Endothelial cell of umbilical vein (primary cell): ENCODE measurements at places on chromosomes 3 and 15. TPM values are rescaled to one million over a fixed set of nuclear protein-coding genes. Genes with fewer than 3 reads are reported as not detected.
A peak's percentile ranks its signal among the peaks of the same experiment; 100 is the strongest.

- H3K36me3 ChIP-seq, result no peaks in the 10 kb centered on the region
- H3K27me3 ChIP-seq, result no peaks in the 10 kb centered on the region
- H3K4me3 ChIP-seq, result no peak overlapping the region
- no peaks in the 10 kb centered on the region for H3K4me1 ChIP-seq
- no peak for DNase-seq
Observed at GRCh38 chr3:182414586-182414985, 378.7 kb upstream of the ATP11B start.

GRCh38 chr3:161905520-161906132 lies 409.0 kb downstream of the OTOL1 start:
- H3K27me3 ChIP-seq, result no peaks in the 10 kb centered on the region
- H3K36me3 ChIP-seq, result no peaks in the 10 kb centered on the region
- H3K27ac ChIP-seq, result no peak overlapping the region
- no peak for DNase-seq
- no peak overlapping the region for H3K4me3 ChIP-seq

- H3K4me3 ChIP-seq, result no peak overlapping the region
- H3K36me3 ChIP-seq, result no peaks in the 10 kb centered on the region
- no peak overlapping the region for H3K27ac ChIP-seq
- no peak for DNase-seq
- peaks cover 5% of the 10 kb centered on the region for H3K4me1 ChIP-seq
Observed at GRCh38 chr3:35659768-35660167, 20.4 kb downstream of the ARPP21 start.

Gene HGD
- total RNA-seq, result 0.22 and 0.44 TPM in 2 replicates

- H3K4me1 ChIP-seq, result no peaks in the 10 kb centered on the region
- no peaks in the 10 kb centered on the region for H3K36me3 ChIP-seq
- no peak overlapping the region for H3K4me3 ChIP-seq
- H3K27ac ChIP-seq, result no peak overlapping the region
- no peaks in the 10 kb centered on the region for H3K27me3 ChIP-seq
- DNase-seq, result no peak
Observed at GRCh38 chr3:54660714-54661132, 267.1 kb downstream of the LRTM1 start.

- H3K27ac ChIP-seq, result no peak overlapping the region
- no peak for DNase-seq
- no peaks in the 10 kb centered on the region for H3K36me3 ChIP-seq
- no peaks in the 10 kb centered on the region for H3K4me1 ChIP-seq
- no peak overlapping the region for H3K4me3 ChIP-seq
Observed at GRCh38 chr3:69747511-69748258, 8.4 kb downstream of the MITF start.

- no peak overlapping the region for H3K4me3 ChIP-seq
- DNase-seq, result no peak
- H3K27me3 ChIP-seq, result no peaks in the 10 kb centered on the region
- H3K4me1 ChIP-seq, result peaks cover 6% of the 10 kb centered on the region
- no peak overlapping the region for H3K27ac ChIP-seq
Observed at GRCh38 chr3:149493315-149494021, 19.0 kb downstream of the TM4SF4 start.

DNA sequence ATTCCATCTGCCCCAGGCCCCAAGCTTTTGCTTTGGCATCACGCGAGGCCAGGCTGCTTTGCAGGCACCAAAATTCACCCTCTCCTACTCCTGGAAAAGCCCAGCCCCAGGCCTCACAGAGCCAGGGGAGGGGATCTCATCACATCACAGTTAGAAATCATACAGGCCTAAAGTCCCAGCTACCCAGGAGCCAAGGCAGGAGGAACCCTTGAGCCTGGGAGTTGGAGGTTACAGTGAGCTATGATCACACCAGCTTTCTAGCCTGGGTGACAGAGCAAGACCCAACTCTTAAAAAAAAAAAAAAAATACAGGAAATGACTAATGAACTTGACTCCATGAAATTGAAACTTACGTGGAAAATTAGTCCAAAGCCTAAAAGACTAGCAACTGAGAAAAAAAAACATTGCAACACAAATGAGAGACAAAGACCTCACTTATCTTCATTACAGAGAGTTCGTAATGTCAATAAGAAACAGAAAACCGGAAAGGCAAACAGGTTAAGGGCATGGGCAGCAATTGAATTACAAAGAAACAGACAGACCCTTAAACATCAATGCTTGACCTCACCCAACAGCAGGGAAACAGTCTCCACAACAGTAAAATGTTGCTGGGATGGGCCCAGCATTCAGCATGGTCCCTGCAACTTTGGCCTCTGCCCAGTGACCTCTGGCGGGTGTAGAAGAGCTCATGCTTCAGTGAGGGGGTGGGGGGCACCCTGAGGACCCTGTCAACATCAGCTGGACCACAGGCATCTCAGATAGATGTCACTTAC lies 151.5 kb downstream of the LRRK1 start:
- peak overlapping the region; percentile 71 for H3K27ac ChIP-seq
- H3K27me3 ChIP-seq, result no peaks in the 10 kb centered on the region
- H3K36me3 ChIP-seq, result no peaks in the 10 kb centered on the region
- peak; percentile 87 for DNase-seq

Gene CDAN1
- 23.4 and 25.9 TPM in 2 replicates for total RNA-seq

DNA sequence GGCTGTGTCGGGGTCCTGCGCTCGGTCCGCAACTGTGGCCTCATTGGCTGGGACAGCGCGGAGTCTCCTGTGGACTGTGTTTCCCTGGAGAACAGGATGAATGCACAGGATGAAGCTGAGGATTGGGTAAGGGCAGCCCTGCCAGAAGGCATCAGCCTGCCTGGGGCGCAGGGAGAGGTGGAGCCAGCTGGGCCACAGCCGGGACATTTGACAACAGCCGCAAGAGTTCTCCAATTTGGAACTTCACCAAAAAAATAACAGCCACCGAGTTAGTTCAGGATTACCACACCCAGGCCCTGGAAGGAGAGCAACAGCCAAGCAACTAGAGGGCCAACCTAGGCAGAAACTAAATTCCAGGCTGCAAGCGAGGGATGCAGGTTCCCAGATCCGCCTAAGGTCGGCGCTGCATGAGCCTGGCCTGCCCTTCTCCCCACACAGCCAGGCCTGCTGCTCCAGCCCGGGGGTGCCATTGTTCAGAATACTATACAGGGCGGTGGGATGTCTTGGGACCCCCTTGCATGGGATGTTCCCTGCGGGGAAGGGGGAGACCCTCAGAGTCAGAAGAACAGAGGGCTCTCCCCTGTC lies 229.3 kb downstream of the OCA2 start:
- H3K27ac ChIP-seq, result no peak overlapping the region
- DNase-seq, result no peak
- no peak overlapping the region for H3K4me3 ChIP-seq
- no peaks in the 10 kb centered on the region for H3K4me1 ChIP-seq

DNA sequence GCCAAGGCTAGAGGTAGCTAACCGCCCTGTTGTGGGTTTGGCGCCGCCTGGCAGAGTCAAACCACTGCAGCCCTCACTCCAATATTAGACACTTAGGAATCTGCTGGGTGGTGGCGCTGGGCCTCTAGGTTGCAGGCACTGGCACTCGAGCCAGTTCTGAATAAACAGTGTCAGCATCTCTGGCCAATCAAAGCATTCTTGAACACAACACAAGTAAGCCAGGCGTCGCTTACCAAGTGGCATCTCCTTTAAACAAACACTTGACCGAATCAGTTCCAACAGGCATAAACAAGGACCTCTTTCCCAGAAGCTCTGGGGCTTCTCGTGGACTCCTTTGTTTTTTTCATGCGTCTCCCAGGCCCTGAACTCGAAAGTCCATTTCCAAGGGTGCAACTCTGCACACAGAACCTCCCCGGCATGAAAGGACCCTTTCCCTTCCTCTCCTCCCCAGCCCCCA lies 82.3 kb downstream of the LRIG1 start:
- no peak overlapping the region for H3K27ac ChIP-seq
- peak; percentile 55 for DNase-seq
- no peaks in the 10 kb centered on the region for H3K27me3 ChIP-seq
- H3K4me3 ChIP-seq, result no peak overlapping the region

Gene GOLGA8K
- total RNA-seq, result 2.0 and 3.8 TPM in 2 replicates

DNA sequence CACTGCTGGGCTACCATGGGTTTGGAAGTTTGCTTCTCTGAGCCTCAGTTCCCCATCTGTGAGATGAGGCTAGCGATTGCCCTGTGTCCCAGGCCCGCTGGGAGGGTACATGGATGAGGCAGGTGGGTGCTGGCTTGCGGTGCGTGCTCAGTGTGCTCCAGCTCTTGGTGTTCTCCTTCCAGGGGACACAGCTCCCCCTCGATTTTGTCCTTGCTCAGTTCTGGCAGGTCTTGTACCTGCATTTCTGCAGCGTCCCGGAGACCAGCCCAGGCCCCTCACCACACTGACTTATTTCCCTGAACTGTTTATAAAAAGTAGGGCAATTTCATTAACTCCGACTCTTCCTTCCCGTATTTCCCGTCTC lies 95.4 kb downstream of the TBC1D2B start:
- H3K27me3 ChIP-seq, result peaks cover 1% of the 10 kb centered on the region
- no peak overlapping the region for H3K4me3 ChIP-seq
- H3K27ac ChIP-seq, result no peak overlapping the region
- H3K36me3 ChIP-seq, result no peaks in the 10 kb centered on the region
- DNase-seq, result no peak
- H3K4me1 ChIP-seq, result no peaks in the 10 kb centered on the region

DNA sequence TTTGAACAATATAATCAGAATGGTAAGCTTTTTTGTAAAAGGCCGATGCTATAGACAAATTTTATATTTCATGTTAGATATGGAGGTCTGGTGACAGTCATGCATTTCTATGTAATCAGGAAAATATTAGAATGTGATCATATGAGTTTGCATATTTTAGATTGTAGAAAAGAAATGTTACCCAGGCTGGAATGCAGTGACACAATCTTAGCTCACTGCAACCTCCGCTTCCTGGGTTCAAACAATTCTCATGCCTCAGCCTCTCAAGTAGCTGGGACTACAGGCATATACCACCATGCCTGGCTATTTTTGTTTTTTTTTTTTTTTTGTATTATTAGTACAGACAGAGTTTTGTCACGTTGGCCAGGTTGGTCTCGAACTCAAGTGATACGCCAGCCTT lies 152.0 kb downstream of the LMLN start:
- no peak overlapping the region for H3K4me3 ChIP-seq
- no peak for DNase-seq
- H3K27me3 ChIP-seq, result peaks cover 27% of the 10 kb centered on the region
- no peaks in the 10 kb centered on the region for H3K36me3 ChIP-seq
- H3K4me1 ChIP-seq, result no peaks in the 10 kb centered on the region

Gene LRRN1
- not detected in 2 replicates for total RNA-seq

Gene HES1
- 42.0 and 60.5 TPM in 2 replicates for total RNA-seq

DNA sequence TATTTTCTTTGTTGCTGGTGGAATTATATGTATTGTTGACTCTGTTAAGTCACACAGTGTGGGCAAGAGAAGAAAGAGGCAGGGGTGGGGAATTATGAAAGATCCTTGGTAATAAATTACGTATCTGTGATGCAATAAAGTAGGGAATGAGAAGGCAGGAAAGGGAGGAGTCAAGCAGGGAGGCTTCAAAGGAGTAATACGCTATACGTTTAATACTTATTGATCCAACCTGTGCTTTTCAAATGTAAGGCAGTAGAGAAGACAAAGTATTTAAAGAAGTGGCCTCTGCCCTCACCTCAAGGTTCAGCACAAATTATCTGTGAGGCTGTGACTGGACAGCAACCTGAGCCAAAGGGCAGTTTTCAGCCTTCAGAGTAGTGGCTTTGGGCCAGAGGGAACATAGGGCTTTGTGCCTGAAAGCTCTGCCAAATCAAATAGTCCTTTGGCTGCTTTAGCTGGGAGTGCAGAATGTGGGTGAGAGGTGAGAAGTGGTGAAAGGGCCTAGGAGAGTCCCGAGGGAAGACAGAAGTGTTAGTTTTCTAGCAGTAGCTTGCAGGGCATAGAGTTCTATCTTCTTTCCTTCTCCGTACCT lies 1.2 kb upstream of the PLIN1 start:
- H3K36me3 ChIP-seq, result no peaks in the 10 kb centered on the region
- no peak overlapping the region for H3K27ac ChIP-seq
- DNase-seq, result peak; percentile 35
- no peak overlapping the region for H3K4me3 ChIP-seq

- H3K4me3 ChIP-seq, result no peak overlapping the region
- H3K36me3 ChIP-seq, result no peaks in the 10 kb centered on the region
- no peak overlapping the region for H3K27ac ChIP-seq
- H3K4me1 ChIP-seq, result no peaks in the 10 kb centered on the region
Observed at GRCh38 chr3:109819734-109820133, 482.4 kb upstream of the DPPA4 start.

Gene ERICH6
- not detected in 2 replicates for total RNA-seq

Gene DLL4
- 55.2 and 75.8 TPM in 2 replicates for total RNA-seq

Gene ROBO1
- total RNA-seq, result 14.2 and 26.4 TPM in 2 replicates

Gene RTP4
- 0.22 TPM in 1 of 2 replicates, not detected in the other for total RNA-seq

DNA sequence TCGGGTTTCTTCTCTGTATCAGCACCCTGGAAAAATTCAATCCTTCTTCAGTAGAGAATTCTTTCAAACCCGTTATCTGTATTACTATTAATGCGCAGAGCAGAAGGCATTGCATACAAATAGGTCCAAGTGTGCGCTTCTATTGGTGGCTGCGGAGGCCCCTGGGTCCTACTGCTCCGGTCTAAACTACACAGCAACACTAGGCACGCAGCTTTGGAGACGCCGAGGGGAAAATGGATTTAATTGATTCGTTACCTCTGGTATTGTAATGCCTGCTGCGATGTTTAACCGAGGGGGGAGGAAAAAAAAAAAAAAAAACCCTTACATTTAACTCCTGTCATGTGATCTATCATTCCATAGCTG lies at the start of gene ROBO1:
Gene ROBO1, minus strand, starts transcription at position 94 of the 363 bp plus-strand sequence.
- peak within 1 kb of the TSS; percentile 58 for H3K4me3 ChIP-seq
- DNase-seq, result no peak
- H3K27me3 ChIP-seq, result no peaks in the 10 kb centered on the region
- no peak within 1 kb of the TSS for H3K27ac ChIP-seq
- no peaks in the 10 kb centered on the region for H3K36me3 ChIP-seq
- H3K4me1 ChIP-seq, result peaks cover 15% of the 10 kb centered on the region

Gene FXR1
- 183 and 186 TPM in 2 replicates for total RNA-seq

DNA sequence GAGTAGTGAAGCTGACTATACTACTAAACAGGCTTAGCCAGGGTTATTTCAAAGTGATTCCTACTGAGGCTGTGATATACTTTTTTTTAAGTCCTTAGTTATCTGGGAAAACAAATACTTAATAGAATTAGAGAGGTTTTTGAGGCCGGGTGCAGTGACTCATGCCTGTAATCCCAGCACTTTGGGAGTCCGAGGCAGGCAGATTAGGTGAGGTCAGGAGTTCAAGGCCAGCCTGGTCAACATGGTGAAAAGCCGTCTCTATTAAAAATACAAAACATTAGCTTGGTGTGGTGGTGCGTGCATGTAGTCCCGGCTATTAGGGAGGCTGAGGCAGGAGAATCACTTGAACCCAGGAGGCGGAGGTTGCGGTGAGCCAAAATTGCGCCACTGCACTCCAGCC lies 34.2 kb downstream of the PRTG start:
- H3K36me3 ChIP-seq, result no peaks in the 10 kb centered on the region
- H3K27me3 ChIP-seq, result no peaks in the 10 kb centered on the region
- H3K4me1 ChIP-seq, result no peaks in the 10 kb centered on the region
- no peak for DNase-seq
- H3K4me3 ChIP-seq, result no peak overlapping the region
- H3K27ac ChIP-seq, result no peak overlapping the region
